ENCODE measurements at places on chromosomes 2 and 18. TPM values are rescaled to one million over a fixed set of nuclear protein-coding genes. Genes with fewer than 3 reads are reported as not detected.

The UPP2 gene
- polyA plus RNA-seq = not detected

The VAMP8 gene
- polyA plus RNA-seq = 12.5 TPM

The GPR35 gene
- polyA plus RNA-seq = 2.5 TPM

The NETO1 gene
- not detected for polyA plus RNA-seq
